Peyer's patch (tissue), 4 donors: ENCODE measurements at places on chromosomes 11 and 22. TPM values are rescaled to one million over a fixed set of nuclear protein-coding genes. Genes with fewer than 3 reads are reported as not detected.
A peak's percentile ranks its signal among the peaks of the same experiment; 100 is the strongest.

- H3K27me3 ChIP-seq, result no peaks in the 10 kb centered on the region
- DNase-seq, result no peak
- no peaks in the 10 kb centered on the region for H3K36me3 ChIP-seq
- H3K4me1 ChIP-seq, result peaks cover 3% of the 10 kb centered on the region
These were observed 21.7 kb downstream of the POU2AF1 start for GRCh38 chr11:111357150-111358037.

- peak overlapping the region; percentile 50 for H3K27ac ChIP-seq
- no peaks in the 10 kb centered on the region for H3K36me3 ChIP-seq
- H3K4me3 ChIP-seq, result no peak overlapping the region
- no peaks in the 10 kb centered on the region for H3K4me1 ChIP-seq
- no peaks in the 10 kb centered on the region for H3K27me3 ChIP-seq
These were observed 4.2 kb downstream of the SPI1 start for GRCh38 chr11:47373876-47374719.

- no peaks in the 10 kb centered on the region for H3K27me3 ChIP-seq
- no peak for DNase-seq
- H3K36me3 ChIP-seq, result no peaks in the 10 kb centered on the region
- no peaks in the 10 kb centered on the region for H3K4me1 ChIP-seq
These were observed 223.6 kb downstream of the ADAMTS15 start for GRCh38 chr11:130671801-130672700.

- H3K36me3 ChIP-seq, result no peaks in the 10 kb centered on the region
- no peaks in the 10 kb centered on the region for H3K27me3 ChIP-seq
- H3K4me1 ChIP-seq, result no peaks in the 10 kb centered on the region
These were observed 314.1 kb downstream of the CTTN start for GRCh38 chr11:70712471-70712870.

DNA sequence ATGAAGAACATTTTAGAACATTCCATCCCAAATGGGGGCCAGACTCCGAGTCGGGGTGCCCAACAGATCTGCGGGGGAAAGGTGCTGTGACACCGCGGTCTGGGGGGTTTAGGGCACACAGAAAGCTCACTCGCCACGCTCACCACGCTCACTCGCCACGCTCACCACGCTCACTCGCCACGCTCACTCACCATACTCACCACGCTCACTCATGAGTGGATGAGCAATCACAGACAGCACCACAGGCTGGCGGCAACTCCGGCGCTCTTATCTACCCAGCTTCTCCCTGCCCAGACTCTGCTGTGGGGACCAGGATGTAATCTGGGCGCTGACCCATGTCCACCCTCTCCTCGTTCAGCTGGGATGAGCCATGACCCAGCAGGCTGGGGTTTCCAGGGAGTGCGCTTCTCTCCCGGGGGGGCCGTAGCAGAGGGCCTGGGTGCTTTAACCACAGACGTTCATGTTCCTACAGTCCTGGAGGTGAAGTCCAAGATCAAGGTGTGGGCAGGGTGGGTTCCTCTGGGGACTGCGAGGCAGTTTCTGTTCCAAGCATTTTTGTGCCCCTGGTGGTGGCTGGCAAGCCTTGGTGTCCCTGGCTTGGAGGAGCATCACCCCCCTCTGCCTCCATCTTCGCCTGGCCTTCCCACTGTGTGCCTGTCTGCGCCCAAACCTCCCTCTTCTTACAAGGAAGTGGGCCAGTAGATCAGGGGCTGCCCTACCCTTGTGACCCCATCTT, 141.2 kb downstream of the CTTN start:
- H3K36me3 ChIP-seq, result no peaks in the 10 kb centered on the region
- H3K27ac ChIP-seq, result no peak overlapping the region
- peak; percentile 41 for DNase-seq
- no peaks in the 10 kb centered on the region for H3K27me3 ChIP-seq
- no peaks in the 10 kb centered on the region for H3K4me1 ChIP-seq

DNA sequence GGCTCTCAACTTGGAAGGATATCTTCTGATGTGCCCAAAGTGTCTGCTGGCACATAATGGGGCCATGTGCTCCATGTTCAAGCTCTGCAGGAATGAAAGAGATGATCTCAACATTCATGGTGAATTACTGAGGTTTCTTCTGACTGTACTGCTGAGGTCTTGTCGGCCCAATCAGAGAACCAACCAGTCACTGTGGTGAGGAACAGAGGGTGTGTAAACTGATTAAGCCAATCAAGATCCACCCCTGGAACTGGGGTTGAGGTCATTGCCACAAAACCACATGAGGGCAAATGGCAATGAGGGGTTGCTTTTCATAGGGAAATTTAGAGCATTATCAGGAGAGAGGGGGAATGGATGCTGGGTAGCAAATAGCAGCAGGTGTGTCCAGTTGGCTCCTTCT, 152.3 kb upstream of the RAG2 start:
- H3K36me3 ChIP-seq, result no peaks in the 10 kb centered on the region
- H3K27me3 ChIP-seq, result no peaks in the 10 kb centered on the region
- DNase-seq, result no peak
- no peaks in the 10 kb centered on the region for H3K4me1 ChIP-seq
- H3K4me3 ChIP-seq, result no peak overlapping the region

DNA sequence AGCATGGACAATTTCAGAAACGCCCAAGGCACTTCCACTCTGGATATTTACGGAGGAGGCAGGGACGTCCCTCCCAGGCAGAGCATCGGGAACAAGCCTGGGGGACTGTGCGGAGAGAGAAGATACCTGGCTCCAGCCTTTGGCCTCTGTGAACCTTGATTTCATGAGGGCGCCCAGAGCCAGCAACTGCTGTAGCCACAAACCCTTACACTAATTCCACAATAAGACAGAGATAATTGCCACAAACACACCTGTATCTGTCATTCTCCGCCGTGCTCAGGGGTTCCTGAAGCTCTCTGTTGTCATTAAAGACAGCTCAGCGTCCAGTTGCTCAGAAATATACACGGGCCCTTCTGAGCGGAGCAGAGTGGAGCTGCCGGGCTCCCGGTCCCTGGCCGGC, 1292.1 kb downstream of the TBC1D22A start:
- H3K4me3 ChIP-seq, result no peak overlapping the region
- no peaks in the 10 kb centered on the region for H3K27me3 ChIP-seq
- no peaks in the 10 kb centered on the region for H3K4me1 ChIP-seq
- no peak for DNase-seq

DNA sequence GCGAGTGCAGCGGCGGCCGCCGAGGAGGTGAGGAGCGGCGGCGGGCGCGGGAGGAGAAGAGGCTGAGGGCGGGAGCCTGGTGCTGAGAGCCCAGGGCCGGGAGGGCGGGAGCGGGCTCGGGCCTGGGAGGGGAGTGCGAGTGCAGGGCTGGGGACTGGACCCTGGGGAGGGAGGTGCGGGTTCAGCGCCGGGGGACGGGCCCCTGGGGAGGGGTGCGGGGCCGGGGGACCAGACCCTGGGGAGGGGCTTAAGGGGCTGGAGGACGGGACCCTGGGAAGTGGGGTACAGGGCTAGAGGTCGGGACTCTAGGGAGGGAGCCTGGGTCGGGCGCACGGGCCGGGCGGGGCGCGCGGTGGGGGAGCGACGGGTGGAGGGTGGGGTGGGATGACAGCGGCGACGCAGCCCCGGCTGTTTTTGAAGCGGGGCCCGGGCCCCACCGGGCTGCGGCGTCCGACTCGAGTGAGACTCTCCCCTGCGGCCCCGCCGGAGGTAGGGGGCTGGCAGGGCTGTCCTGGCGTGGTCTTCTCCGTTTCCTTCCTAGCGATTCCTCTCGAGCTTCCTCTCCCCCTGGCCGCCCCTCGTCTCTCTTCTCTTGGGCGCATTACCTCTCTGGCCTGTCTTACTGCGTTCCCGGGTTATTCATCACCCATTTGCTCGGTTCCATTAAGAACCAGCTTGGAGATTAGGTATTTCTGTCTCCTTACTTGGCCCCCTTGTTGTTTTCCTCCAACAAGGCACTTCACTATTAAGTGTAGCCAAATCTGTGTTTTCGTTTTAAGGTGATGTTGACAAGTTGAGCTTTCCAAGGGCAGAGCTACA, 754 bp downstream of the NUP50 start:
- H3K4me1 ChIP-seq, result no peaks in the 10 kb centered on the region
- H3K4me3 ChIP-seq, result peak overlapping the region; percentile 94
- DNase-seq, result peak; percentile 20
- H3K36me3 ChIP-seq, result no peaks in the 10 kb centered on the region
- H3K27ac ChIP-seq, result peak overlapping the region; percentile 85

DNA sequence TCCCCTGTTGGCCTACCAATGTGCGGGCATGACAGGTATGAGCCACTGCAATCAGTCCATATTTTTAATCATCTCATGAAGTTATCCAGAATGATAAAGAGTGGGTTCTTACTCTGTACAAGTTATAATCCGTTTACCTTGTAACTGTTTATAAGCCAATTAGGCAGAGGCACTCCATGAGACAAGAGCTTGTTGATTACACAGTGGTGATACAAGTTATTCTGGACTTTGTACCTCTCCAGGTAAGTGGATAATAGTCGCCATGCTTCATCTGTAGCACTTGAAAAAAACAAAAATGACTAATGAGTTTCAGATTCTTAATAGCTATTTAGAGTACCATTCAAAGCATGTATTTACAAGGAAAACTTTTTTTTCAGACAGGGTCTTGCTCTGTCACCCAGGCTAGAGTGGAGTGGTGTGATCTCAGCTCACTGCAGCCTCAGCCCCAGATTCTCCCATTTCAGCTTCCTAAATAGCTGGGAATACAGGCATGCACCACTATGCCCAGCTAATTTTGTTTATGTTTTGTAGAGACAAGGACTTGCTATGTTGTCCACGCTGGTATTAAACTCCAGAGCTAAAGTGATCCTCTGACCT, 17.7 kb upstream of the FNBP4 start:
- no peaks in the 10 kb centered on the region for H3K27me3 ChIP-seq
- H3K36me3 ChIP-seq, result no peaks in the 10 kb centered on the region
- no peak for DNase-seq
- H3K4me3 ChIP-seq, result no peak overlapping the region
- no peak overlapping the region for H3K27ac ChIP-seq

GRCh38 chr11:61172356-61172755, 11.1 kb upstream of the VPS37C start:
- H3K27me3 ChIP-seq, result no peaks in the 10 kb centered on the region
- no peaks in the 10 kb centered on the region for H3K4me1 ChIP-seq
- H3K27ac ChIP-seq, result no peak overlapping the region

GRCh38 chr11:68838572-68838964, 3.1 kb downstream of the CPT1A start:
- peak overlapping the region; percentile 92 for H3K27ac ChIP-seq
- no peak for DNase-seq
- peak overlapping the region; percentile 88 for H3K4me3 ChIP-seq

Gene SNRPD3
- 149 TPM for total RNA-seq

Gene CNTF
- not detected for total RNA-seq

Gene MAP6
- 0.35 TPM for total RNA-seq

Gene KCNK4
- total RNA-seq, result not detected

Gene TMEM151A
- total RNA-seq, result not detected

Gene RTN4R
- total RNA-seq, result 5.3 TPM

Gene PGGHG
- 385 TPM for total RNA-seq

Gene THY1
- total RNA-seq, result 3.9 TPM

Gene EXPH5
- total RNA-seq, result 5.8 TPM
